ENCODE measurements at places on chromosomes 5 and 9.

GRCh38 chr9:125742657-125743056, 4.5 kb upstream of the PBX3 start:
- no peak for DNase-seq

DNA sequence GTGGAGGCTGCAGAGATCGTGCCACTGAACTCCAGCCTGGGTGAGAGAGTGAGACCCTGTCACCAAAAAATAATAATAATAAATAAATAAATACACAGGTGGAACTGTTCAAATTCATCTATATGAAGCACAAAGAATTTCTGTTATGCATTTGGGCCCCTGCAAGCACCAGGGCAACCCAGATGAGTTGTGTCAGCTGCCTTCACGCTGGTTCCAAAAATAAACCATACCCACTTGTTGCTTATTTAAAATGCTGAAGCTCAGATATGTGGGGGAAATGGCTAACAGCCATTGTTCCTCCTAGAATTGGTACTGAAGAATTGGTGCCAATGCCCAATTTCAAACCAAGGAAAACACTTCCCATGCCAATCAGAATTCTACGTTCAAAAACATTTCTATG, 10.5 kb upstream of the C5orf15 start:
- no peak for DNase-seq

DNA sequence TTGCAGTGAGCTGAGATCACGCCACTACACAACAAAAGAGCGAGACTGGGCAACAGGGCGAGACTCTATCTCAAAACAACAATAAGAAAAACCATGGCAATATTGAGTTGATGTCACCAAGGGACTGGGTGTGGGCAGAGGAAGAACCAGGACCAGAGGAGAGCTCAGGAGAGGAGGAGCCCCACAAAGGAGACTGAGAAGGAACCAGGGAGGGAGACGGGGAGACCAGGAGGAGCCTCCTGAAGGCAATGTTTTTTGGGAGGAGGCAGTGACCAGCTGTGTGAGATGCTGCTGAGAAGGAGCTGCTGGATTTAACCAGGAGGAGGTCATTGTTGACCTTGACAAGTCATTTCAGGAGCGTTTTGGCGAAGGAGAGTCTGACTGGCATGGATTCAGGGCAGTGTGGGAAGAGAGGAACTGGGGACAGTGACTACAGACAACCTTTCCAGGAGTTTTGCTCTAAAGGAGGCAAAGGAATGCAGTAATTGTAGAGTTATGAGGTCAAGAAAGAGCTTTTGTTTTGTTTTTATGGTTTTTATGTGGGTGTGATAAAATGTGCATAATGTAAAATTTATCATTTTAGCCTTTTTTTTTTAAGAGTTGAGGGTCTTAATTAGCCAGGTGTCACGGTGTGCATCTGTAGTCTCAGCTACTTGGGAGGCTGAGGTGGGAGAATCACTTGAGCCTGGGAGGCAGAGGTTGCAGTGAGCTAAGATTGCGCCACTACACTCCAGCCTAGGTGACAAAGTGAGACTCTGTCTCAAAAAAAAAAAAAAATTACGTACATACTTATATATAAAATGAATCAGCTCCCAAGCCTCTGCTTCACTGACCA, 17.9 kb downstream of the TRUB2 start:
- no peak for DNase-seq

- no peak for DNase-seq
Observed at GRCh38 chr5:38543074-38543473, 13.4 kb downstream of the LIFR start.

DNA sequence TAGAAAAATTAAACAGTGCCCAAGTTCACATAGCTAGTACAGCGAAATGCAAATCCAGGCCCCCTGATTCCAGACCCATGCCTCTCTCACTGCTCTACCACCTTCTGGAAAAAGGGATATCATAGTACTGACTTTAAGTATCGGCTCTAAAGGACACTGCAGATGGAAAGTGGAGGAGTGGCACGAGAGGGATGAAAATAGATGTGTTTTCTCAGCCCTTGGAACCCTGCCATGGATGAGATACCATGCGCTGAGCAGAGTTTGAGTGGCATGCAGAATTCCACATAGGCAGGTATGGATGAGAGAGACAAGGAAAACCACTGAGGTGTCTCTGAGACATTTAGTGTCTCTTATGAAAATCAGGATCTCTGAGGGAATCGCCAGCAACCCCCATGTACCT, 18.8 kb downstream of the CKMT2 start:
- no peak for DNase-seq

DNA sequence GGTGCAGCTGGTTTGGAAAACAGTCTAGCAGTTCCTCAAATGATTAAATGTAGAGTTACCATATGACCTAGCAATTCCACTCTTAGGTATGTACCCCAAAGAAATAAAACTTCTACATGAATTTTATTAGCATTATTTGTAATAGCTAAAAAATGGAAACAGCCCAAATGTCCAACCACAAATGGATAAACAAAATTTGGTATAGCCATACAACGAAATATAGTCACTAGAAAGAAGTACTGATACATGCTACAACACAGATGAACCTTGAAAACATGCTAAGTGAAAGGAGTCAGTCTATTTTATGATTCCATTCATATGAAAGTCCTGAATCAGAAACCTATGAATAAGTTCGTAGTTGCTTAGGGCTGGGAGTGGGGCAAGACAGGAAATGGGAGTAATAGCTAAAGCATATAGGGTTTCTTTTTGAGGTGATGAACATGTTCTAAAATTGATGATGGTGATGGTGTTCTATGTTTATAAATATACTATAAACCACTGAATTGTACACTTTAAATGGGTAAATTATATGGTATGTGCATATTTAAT, 6.3 kb downstream of the GDF9 start:
- DNase-seq: no peak

GRCh38 chr5:126754609-126755008, 22.3 kb upstream of the LMNB1 start:
- no peak for DNase-seq

DNA sequence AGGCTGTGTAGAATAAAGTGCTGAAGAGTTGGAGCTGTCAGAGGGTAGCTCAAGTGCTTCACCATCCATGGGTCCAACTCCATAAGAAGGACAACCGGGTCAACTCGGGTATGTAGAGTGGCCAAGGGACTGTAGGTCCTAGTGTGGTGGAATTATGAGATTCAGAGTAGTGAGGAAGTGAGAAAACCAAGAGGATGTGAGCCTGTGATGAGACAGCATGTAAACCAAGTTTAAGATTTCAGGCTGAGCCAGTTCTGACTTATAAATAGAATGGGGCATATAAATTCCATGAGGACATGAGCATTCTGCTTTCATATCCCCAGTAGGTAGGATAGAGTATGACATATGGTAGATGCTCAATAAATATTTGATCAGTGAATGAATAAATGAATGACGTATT, 96.3 kb downstream of the CFAP95 start:
- no peak for DNase-seq

GRCh38 chr5:11012295-11012694, 251.3 kb upstream of the DAP start:
- no peak for DNase-seq

- DNase-seq: no peak
Observed at GRCh38 chr9:14889451-14889850, 20.8 kb downstream of the FREM1 start.

GRCh38 chr5:169350016-169350415, 49.1 kb upstream of the SLIT3 start:
- no peak for DNase-seq

DNA sequence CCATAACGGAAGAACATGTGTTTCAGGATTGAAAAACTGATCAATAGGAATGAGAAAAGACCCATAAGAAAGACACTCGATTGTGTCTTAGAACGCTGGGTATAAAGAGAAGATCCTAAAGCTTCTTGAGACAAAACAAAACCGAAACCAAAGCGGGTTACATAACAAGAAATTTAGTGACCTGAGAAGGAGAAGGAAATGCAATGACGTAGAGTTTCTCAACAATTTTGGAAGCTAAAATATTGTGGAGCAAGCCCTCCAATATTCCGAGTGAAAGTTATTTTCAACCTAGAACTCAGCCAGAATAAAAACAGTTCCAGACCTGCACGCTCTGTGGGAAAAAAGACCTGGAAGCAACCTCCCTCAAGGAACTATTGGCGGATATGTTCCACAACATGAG, 81.9 kb upstream of the FREM1 start:
- no peak for DNase-seq
